Karpas-422 (cell line): ENCODE measurements at places on chromosomes 11 and 22.

- no peak for DNase-seq
These were observed 82.6 kb downstream of the MN1 start for GRCh38 chr22:27719036-27719347.

DNA sequence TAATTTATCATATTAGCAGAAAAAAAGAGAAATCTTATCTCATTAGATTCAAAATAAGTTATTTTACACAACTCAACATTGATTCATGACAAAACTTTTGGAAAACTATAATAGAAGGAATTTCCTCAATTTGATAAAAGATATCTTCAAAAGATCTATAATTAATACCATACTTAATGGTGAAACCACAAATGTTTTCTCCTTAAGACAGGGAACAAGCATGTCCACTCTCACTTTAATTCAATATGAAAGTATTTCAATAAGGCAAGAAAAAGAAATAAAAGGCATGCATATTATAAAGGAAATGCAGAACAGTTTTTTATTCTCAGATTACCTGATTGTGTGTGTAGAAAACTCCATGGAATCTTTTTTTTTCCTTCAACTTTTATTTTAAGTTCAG lies 23.6 kb downstream of the MTNR1B start:
- DNase-seq, result no peak

- no peak for DNase-seq
These were observed 1144.5 kb upstream of the CCDC90B start for GRCh38 chr11:84430661-84431060.

- DNase-seq, result no peak
These were observed 16.4 kb upstream of the SCGB1A1 start for GRCh38 chr11:62402226-62402959.

DNA sequence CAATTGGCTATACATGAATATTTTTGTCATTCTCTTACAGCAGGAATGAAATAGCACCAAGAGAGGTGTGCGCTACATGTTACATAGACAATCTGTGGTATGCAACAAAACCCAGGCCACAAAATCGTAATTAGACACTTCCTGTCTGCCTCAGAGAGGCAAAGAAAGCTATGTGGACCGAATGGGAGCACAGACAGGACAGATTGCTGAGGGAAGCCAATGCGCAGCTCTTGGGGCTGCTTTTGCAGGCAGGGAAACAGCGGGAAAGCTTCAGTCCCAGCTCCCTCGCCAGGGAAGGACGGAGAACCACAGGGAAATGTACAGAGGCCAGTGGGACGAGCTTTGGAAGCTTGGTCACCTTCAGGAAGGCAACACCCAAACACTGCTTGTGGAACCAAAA lies 40.9 kb downstream of the SERPINH1 start:
- DNase-seq, result no peak

GRCh38 chr22:31122532-31123291 lies at the start of gene INPP5J:
Gene INPP5J, plus strand, starts transcription at chr22:31122966. Its CDS starts 49 bp downstream, at chr22:31123015.
- no peak for DNase-seq

DNA sequence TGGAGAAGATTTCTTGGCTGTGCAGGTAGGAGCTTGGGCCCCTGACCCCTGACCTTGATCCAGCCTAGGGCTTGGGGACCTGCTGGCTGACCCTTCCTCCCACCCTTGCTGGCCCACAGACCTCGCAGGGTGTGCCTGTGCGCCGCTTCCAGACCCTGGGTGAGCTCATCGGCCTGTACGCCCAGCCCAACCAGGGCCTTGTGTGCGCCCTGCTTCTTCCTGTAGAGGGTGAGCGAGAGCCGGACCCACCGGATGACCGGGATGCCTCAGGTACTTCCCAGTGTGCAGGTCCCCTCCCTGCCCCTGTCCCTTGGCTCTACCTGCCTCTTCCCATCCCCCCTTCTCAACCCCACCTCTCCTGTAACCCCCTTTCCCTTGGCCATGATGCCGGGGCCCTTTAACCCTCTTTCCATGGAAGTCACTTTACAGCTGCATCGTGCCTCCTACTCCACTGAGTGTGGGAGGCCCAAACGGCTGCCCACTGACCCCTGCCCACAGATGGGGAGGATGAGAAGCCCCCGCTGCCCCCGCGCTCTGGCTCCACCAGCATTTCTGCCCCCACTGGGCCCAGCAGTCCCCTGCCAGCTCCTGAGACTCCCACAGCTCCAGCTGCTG lies 3.8 kb downstream of the INPPL1 start:
- DNase-seq, result no peak

DNA sequence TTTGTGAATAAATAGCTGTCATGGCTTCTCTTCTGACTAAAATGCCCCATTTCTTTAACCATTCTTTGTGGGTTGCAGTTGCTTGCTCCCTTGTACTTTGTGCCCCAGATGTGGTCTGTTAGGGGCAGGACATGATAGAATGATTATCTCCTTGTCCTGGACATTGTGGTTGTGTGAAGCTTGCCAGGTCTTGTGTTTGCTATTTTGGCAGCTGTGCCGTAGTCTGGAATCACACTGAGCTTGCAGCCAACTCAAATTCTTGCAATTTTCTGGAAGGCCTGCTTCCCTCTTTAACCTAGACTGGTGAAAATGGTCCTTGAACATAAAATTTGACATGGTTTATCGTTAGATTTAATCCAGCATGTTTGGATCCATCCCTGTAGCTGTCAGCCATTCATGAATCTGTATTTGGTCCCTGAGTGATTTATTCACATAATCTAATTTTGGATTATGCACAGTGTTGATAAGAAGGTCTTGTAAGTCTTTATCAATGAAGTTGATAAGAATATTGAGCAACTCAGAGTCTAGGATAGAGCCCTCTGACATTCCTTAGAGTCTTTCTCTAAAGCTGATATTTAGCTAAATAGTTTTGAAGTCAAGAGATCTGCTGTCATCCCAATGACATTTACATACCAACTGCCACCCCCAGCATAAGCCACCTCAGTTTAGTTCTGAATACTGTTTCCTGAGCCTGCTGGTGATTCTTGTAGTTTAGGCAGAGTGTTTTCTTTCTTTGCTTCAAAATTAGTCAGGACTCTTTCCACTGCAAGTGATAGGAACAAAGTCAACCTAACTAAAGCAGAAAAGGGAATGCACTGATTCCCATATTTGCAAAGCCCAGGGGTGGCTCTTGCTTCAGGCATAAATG lies 9.8 kb downstream of the SPON1 start:
- DNase-seq, result no peak

GRCh38 chr11:1113405-1114201 lies 38.9 kb downstream of the MUC2 start:
- DNase-seq, result no peak

DNA sequence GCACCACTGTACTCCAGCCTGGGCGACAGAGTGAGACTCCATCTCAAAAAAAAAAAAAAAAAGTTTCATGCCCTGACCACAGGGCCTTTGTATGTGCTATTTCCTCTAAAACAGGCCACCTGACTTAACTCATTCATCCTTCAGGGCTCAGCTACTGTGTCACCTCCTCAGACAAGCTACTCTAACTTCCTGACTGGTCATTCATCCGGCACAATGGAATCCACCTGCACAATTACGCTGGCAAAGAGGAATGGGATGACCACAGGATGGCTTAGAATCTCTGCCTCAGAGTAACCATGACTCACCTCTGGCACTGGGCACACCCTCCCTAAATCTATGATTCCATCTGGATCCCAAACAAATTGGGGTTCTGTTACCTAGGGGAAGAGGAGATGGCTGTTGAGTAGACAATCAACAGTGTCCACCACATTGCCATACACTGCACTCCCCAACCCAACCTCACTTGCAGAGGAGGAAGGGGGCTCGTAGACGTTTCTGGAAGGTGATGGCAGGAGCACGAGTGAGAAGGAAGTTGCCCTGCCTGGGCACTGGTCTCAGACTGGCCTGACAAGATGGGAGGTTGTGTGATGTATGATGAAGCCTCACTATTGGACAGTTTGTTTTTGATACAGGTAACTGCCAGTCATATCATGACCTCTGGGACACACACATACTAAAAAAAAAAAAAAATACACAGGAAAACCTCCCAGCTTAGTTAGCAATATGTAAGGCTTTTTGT lies 22.8 kb upstream of the HMOX1 start:
- no peak for DNase-seq

DNA sequence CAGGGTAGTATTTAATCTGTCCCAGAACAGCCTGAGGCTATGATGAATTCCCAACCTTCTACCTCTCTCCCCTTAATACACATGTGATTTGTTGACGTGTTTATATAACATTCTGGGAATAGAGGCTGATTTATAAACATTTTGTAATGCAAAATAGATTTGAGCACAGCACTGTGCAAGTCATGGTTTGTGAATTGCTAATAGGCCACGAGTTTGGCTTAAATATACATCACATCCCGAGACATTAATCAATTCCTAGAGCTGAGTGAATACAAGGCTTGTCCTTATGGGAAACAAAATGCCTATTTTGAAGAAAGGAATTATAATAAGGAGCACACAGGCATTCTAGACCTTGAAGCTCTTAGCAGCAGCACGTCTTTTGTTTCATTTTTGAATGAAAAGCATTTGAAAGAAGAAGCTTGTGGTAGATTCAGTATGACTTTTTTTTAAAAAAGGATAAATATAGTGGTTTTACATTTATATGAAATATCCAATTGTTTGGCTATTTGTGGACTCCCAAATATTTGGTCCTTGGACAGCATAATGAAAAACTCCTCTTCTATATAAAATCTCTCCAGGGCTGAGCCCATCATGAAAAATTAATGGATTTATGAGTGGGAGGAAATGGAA lies 116.4 kb downstream of the SLC17A6 start:
- no peak for DNase-seq

DNA sequence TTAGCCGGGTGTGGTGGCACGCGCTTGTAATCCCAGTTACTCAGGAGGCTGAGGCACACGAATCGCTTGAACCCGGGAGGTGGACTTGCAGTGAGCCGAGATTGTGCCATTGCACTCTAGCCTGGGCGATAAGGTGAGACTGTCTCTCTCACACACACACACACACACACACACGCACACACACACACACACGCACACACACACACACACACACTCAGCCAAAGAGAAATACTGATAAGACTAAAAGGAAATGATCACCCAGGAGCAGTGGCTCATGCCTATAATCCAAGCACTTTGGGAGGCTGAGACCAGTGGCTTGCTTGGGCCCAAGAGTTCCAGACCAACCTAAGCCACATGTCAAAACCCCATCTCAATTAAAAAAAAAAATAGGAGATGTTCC lies 20.8 kb downstream of the HSPA8 start:
- no peak for DNase-seq

GRCh38 chr11:20372081-20372626 lies 8.6 kb downstream of the HTATIP2 start:
- DNase-seq, result no peak

- DNase-seq, result no peak
These were observed 16.2 kb downstream of the MISFA start for GRCh38 chr11:18615628-18616392.

DNA sequence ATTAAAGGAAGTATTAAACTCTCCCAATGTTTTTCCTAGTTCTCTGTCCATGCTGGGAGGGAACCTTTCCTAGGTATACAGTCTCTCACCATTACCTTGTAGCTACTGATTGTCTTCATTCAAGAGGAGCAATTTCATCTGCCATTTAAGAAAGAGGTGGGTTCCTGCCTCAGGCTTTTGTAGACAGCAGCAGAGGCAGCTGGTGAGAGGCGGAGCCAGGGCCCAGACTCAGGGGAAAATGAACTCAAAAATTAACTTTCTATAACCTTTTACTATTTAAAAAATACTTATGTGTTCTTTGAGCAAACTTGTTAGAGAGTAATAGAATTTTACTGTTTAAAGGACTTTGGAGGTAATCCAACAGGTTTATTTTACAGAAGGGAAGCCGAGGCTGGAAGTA lies 133.0 kb downstream of the SNX19 start:
- DNase-seq, result no peak

GRCh38 chr11:77506857-77507256 lies 33.0 kb upstream of the PAK1 start:
- no peak for DNase-seq

GRCh38 chr11:65489035-65489705 lies 9.7 kb upstream of the MALAT1 start:
- DNase-seq, result no peak

- DNase-seq, result no peak
These were observed 53.6 kb downstream of the LRRC32 start for GRCh38 chr11:76616676-76617552.

DNA sequence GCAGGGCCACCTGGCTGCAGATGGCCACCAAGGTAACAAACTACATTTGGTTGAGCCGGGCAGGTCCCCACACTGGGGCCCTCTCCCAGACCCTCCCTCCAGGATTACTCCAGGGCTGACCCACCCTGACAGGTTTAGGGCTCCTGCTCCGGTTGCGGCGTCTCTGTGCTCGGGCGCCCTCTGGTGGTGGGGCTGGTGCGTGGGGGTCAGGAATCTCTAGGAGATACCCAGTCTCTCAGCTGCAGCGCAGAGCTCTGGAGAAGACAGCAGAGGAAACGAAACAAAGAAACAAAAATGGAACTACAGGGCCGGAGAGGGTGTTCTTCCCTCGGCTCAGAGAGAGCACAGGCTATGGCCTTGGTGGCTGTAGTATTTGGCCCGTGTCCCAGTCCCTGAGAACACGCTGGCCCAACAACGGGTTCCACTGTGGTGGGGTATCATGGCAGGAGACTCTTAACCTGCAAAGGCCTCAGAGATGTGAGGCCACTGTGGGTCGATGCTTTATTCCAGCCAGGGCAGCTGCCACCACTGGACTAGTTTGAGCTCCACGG lies 2.4 kb downstream of the C11orf96 start:
- DNase-seq, result peak; percentile 91

GRCh38 chr11:56948991-56949515 lies 39.7 kb upstream of the OR5AK2 start:
- DNase-seq, result no peak

GRCh38 chr11:24348908-24349307 lies 147.9 kb upstream of the LUZP2 start:
- DNase-seq, result no peak

- no peak for DNase-seq
These were observed 51.4 kb downstream of the ME3 start for GRCh38 chr11:86620891-86621521.

DNA sequence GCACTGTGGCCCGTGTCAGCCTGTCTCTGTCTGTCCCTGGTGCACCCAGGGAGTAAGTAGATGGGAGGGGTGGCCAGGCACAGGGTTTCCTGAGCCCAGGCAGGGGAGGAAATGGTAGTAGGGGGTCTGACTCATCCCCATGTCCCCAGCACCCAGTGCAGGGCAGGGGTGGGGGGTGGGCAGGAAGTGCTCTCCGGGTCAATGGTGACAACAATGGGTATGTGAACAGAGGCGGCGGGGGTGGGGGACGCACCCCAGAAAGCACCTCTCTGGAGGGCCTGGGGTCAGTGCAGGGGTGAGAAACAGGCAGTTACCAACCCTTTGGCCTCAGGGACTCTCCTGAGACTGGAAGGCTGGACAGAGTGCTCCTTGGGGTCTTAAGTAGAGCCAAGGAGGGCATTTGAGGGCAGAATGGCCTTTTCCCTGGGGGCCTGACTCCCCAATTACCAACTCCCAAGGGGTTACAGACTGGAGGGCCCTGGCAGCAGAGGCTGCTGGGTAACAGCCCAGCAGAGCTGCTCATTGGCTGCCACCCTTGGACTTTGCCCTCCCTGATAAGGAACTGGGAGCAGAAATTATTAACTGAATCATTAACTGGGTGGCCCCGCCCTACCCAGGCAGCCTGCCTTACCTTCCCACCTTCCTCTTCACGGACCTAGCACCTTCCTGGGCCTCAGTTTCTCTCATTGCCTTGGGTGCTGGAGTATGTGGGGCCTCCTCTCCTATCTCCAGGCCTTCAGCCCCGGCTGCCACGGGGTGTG lies 4.2 kb downstream of the MYRF start:
- peak; percentile 61 for DNase-seq
